ENCODE measurements at places on chromosomes 4 and X.

GRCh38 chr4:102665527-102665926 is 95.2 kb downstream of the MANBA start:
- no peak for DNase-seq

GRCh38 chrX:31199056-31199839 is 127.4 kb upstream of the FTHL17 start:
- no peak for DNase-seq

DNA sequence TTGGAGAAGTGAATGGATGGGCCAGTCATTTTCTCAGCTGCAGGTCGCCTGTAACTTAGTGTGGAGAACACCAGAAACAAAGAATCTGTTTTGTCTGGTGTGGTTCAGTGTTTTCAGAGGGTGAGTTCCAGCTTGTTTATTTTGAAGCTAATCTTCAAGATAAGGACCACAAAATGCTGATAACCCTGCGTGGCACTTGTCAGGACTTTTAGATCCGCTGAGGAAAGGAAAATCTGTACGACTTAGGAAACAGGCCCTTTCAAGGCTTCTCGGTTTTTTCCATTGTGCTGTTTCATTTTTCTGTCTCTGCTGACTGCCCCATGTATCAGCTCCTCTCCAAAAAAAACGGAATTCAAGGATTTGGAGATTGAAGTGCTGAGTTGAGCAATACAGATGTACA is 8.7 kb upstream of the ANAPC4 start:
- DNase-seq: no peak

- no peak for DNase-seq
These were observed 279.1 kb downstream of the ANK2 start for GRCh38 chr4:113328514-113328913.

- no peak for DNase-seq
These were observed 4.3 kb downstream of the GABRQ start for GRCh38 chrX:152641996-152642395.

- DNase-seq: no peak
These were observed 6.2 kb upstream of the DCTD start for GRCh38 chr4:182923366-182923765.

DNA sequence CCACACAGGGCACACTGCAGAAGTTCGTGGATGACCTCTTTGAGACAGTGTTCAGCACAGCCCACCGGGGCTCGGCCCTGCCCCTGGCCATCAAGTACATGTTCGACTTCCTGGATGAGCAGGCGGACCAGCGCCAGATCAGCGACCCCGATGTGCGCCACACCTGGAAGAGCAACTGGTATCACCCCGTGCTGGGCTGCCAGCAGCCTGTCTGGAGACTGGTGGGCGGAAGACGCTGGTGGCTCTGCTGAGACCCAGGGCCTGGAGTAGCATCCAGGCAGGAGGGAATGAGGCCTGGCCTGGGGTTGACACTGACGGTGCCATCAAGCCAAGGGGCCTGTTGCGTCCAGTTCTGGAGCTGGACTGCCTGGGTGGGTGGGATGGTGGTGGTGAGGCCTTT is 8.6 kb downstream of the LAGE3 start:
- DNase-seq: no peak

- no peak for DNase-seq
These were observed 9.0 kb upstream of the MAGEC2 start for GRCh38 chrX:142214081-142214480.

DNA sequence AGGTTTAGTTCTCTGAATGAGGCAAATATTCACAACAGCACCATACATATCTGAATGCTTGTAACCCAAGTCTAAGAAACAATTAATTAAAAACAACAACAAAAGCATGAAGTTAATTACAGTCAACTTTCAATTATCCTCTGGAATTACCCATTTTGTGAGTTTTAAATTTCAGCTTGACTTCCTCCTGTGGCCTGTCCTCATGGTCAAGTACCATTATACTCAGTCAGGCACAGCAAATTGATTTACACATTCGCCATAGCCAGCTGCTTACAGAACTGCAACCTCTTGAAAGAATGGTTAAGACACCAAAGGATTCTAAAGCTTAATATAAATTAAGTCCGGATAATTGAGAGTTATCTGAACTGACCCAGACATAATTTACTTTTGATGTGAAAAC is 306.5 kb downstream of the CAMK2D start:
- no peak for DNase-seq

- no peak for DNase-seq
These were observed 39.2 kb downstream of the SGMS2 start for GRCh38 chr4:107863850-107864371.

- DNase-seq: no peak
These were observed 232.3 kb downstream of the FRMPD4 start for GRCh38 chrX:12370497-12370986.

DNA sequence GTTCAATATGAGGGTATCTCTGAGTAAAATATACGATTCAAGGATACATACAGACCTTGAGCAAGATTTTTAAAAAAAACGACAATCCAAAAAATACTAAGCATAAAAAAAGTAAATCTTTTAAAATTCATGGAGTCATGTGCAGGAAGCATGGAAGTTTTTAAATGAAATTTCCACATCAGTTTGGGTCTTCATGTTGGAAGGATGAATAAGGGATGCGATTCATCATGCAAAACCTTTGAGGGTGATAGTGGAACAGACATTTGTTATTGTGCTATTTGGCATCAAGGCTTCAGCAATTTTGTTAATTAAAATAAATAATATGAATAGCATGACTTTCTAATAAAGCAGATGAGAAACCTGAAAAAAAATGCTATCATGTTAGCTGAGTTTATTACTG is 815.0 kb upstream of the PCDH10 start:
- DNase-seq: no peak

- no peak for DNase-seq
These were observed 184.1 kb downstream of the CBR4 start for GRCh38 chr4:168825975-168826374.

GRCh38 chrX:101493225-101493624 is 8.0 kb downstream of the ARMCX4 start:
- no peak for DNase-seq

DNA sequence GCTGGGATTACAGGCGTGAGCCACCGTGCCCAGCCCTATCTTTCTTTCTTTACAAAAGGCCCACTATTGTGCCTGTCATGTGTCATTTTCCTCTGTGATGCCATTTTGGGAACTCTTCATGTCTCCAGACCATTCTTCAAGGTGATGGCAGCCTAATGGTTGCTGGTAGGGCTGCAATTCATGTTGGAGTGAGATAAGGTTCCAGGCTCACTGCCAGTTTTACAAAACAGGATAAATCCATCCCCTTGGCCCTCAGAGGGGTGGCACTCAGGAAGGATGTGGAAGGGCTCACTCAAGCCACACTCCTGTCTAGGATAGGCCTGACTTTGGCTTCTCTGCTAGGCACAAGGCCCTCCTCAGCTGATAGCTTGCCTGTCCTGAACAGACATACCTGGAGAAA is 3.8 kb downstream of the TCEAL9 start:
- no peak for DNase-seq

- DNase-seq: no peak
These were observed 124.9 kb downstream of the PCDH7 start for GRCh38 chr4:30844861-30845582.

DNA sequence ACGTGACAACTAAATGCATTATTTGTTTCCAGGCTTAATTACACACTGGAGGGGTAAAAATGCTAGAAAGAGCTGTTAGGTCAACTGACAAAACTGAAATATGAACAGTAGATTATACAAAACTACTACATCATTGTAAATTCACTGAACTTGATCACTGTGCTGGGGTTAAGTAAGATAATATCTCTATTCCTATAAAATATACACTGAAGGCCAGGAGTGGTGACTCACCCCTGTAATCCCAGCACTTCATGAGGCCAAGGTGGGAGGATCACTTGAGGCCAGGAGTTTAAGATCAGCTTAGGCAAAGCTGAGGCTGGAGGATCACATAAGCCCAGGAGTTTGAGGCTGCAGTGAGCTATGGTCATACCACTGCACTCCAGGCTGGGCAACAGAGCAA is 31.8 kb upstream of the NKX6-1 start:
- DNase-seq: no peak

Data from GM12878 (cell line).